ENCODE measurements at places on chromosomes 3 and 15.

- no peak for DNase-seq
Measured at GRCh38 chr3:45975686-45976085, 19.9 kb downstream of the FYCO1 start.

GRCh38 chr15:70524470-70524869, 238.9 kb downstream of the UACA start:
- DNase-seq = no peak

GRCh38 chr3:27907929-27908328, 185.8 kb upstream of the EOMES start:
- no peak for DNase-seq

GRCh38 chr3:105979961-105980360, 111.1 kb upstream of the CBLB start:
- DNase-seq = no peak

DNA sequence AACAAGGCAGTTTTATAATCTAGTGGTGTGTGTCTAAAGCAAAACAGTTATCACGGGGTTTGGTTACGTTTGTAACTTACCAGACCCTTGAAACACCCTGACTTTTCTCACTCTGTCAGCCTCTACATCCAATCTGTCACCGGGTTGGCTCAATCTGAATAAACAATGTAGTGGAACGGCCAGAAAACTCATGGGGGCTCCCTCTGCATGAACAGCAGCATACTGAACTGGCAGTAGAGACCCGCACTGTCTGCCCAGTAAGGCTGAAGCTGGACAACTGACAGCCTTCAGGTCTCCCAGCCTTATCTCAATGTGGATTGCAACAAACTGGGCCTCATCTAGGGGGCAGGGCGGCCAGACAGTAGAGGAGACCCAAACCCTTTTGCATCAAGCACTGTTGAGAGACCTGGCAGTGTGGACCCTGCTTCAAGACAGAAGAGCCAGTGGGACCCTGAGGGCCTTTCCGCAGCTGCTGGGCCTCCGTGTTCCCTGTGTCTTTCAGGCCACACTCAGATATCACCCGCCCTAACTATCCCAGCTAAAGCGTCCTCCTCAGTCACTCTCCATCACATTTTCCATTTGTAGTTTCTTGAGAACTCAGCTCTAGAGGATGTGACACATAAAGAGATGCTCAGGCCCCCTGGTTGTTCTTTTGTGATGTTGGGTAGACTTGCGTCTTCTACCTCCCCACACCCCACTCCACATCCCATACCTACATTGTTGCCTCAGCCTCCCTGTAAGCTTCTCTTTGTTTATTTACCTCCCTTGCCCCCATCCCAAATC, 181.2 kb upstream of the NR2E3 start:
- no peak for DNase-seq

- no peak for DNase-seq
Measured at GRCh38 chr3:128337305-128337704, 129.4 kb downstream of the DNAJB8 start.

DNA sequence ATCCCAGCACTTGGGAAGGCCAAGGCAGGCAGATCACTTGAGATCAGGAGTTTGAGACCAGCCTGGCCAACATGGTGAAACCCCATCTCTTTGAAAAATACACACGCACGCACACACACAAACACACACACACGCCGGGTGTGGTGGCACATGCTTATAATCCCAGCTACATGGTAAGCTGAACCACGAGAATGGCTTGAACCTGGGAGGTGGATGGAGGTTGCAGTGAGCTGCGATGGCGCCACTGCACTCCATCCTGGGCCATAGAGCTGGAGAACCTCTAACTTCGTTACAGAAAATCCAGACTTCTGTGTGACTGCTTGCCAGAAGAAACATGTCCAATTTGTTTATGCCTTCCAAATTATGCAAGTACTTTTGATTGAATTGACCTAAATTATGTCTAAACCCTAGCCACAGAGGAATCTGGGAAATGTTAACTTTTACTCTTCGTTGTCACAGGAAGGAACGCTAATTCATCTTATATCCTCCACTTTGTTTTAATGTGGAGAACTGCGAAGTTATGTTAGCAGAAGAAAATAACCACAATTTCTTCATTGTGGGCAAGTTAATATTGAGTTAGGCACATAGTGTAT, 21.7 kb downstream of the TRIM59 start:
- DNase-seq = no peak

DNA sequence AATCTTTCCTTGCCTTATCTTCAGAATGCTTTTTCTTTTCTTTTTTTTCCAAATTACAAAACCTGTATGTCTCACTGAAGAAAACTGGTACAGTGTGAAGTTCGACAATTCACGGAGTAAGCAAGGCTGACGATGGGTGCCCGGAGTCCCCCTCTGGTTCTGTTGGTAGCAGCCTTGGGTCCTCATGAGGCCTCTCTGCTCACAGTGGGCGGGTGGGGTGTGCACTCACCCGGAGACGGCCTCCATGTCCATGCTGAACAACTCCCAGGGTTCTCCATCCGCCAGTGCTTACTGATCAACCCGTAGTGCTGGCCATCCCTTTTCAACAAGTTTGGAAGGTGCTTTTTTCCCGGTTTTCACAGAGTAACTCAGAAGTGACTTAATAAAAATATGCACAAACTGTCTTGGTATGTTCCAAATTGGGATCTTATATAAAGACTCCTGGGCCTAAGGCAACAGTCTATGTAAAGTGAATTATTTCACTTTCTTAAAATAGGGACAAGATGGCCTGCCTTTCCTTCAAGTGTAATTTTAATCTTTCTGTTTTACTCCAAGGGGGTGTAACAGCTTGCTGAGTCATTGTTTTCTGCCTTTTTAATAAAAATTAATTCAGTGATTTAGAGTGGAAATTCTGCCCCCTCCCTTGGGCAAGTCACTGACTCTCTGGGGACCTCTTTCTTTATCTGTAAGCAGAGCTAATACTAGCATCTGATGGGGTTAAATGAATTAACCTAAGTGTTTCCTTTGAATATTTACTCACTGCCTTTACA, 23.7 kb downstream of the LRRK1 start:
- DNase-seq = no peak

DNA sequence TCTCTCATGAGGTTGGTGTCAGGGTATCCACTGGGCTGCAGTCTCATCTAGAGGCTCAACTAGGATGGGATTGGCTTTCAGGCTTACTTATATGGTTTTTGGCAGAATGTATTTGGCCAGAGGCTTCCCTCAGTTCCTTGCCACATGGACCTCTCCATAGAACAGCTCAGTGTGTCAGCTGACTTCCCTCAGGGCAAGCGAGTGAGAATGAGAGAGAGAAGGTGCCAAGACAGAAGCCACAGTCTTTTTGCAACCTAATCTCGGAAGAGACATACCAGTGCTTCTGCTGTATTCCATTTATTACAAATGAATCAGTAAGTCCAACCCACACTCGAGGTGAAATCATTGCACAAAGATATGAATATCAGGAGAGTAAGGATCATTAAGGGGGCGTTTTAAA, 129.2 kb downstream of the CCNL1 start:
- DNase-seq = no peak

GRCh38 chr3:45123030-45123429, 23.1 kb downstream of the CDCP1 start:
- DNase-seq = no peak

GRCh38 chr3:126329927-126330725, 27.1 kb downstream of the KLF15 start:
- no peak for DNase-seq

DNA sequence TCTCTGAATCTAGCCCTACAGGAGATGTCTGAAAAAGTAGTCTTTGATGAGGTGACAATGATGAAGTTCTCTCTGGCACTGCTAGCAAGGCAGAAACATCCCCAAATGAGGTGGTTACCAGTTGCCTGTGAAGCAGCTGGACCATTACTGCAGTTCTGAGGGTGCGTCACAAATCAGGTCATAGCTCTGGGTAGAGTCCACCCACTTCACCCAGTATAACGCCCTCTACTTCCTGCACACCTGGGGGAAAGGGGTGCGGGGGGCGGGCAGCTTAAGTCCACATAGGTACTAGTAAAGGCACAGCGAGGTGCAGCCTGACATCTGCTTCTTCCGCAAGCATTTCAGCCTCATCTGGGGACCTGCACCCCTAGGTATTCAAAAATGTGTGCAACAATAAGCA, 13.4 kb upstream of the SATB1 start:
- DNase-seq = no peak

DNA sequence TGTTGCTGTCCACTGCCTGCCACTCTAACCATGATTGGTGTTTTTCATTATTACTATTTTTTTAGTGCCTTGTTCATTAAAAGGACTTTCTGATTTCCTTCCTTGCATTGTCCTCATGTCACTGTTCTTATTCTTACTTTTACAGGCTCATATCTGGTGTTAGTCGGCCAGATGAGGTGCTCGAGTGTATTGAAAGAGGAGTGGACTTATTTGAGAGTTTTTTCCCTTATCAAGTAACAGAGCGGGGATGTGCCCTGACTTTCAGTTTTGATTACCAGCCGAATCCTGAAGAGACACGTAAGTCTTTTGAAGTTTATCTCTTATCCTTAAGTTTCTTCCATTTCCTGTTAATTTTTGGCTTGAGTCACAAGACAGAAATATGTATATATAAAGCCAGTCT, 23.2 kb downstream of the QTRT2 start:
- no peak for DNase-seq

- no peak for DNase-seq
Measured at GRCh38 chr3:146134348-146135117, 26.5 kb downstream of the PLOD2 start.

DNA sequence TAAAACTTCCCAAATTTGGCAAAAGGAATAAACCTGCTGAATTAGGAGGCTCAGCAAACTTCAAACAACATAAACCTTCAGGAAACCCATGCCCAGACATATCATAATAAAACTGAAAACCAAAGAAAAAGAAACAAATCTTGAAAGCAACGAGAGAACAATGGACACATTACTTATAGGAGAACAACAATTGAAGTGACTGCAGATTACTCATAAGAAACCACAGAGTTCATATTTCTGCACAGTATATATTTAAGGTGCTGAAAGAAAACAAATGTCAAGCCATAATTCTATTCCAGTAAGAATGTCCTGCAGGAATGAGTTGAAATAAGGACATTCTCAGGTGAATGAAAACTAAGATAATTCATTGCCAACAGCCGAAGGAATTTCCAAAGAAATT, 80.8 kb upstream of the PROK2 start:
- DNase-seq = no peak

- no peak for DNase-seq
Measured at GRCh38 chr3:122546151-122546550, 17.9 kb downstream of the PARP9 start.

- DNase-seq = no peak
Measured at GRCh38 chr3:19559724-19560442, 374.1 kb downstream of the EFHB start.

- no peak for DNase-seq
Measured at GRCh38 chr3:49460956-49461355, 9.1 kb upstream of the DAG1 start.

GRCh38 chr3:68667346-68667745, 265.0 kb downstream of the TAFA4 start:
- no peak for DNase-seq

GRCh38 chr3:149507491-149508324, 33.2 kb downstream of the TM4SF4 start:
- DNase-seq = no peak
